Epithelial cell of prostate (primary cell): ENCODE measurements at places on chromosomes 2 and 18.

- DNase-seq = no peak
Observed at GRCh38 chr2:150705357-150705756, 217.9 kb upstream of the RND3 start.

DNA sequence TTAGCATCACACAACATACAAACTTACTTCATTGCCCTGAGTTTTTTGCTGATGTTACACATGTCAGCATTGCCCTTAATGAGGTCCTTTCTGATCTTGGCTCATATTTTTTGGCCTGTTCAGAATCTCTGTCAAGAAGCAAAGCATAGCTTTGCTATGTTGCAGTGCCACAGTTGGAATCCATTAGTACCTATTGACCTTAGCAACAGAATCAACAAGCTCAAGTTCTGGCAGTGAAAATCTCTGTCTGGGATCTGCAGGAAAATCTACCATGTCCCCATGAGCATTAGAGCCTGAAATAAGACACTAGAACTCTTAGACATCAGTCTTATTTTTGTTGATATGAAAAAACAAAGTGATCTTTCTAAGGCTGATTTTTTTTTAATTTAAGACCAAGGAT, 105.6 kb upstream of the FHL2 start:
- no peak for DNase-seq

GRCh38 chr2:220450846-220451245, 823.4 kb downstream of the SLC4A3 start:
- no peak for DNase-seq

DNA sequence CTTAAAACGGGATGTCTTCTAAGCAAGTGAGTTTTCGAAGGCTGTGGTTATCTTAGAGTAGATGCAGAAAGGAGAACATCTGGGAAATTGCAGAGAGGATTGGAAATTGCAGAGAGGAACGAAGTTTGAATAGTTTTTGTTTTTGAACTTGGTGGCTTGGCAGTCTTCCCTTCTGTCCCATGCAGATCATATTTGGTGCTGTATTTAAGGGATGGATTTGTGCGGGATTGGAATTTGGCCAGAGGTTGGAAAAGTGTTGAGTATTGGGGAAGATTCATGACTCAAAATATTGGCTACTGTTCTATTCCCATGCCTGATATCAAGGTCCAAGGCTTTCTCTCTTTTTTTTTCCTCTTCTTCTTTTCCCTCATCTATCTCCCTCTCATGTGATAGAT, 18.2 kb downstream of the PTPRM start:
- no peak for DNase-seq

DNA sequence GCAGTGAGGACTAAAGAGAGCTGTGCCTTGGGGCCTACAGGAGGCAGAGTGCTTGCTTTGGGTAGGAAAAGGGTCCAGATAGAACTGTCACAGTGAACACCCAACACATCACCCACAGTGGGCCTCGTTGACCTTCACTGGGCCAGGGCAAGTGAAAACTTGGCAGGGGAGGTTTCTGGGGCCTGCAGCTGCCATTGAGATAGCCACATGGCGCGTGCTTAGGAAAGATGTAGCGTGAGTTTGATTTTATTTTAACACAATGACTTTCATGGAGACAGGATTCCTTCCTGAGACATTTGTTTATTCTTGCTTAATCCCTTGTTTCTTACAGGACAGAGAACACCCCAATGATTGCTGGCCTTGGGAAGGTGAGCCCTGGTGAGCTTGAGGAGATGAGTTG, 9.3 kb upstream of the ESPNL start:
- no peak for DNase-seq

- no peak for DNase-seq
Observed at GRCh38 chr18:25658476-25658875, 306.5 kb upstream of the ZNF521 start.

- no peak for DNase-seq
Observed at GRCh38 chr2:72993147-72993932, 76.0 kb downstream of the EMX1 start.

GRCh38 chr2:240351088-240351741, 84.2 kb upstream of the GPC1 start:
- DNase-seq = no peak

- no peak for DNase-seq
Observed at GRCh38 chr2:12636837-12637581, 79.7 kb upstream of the TRIB2 start.

DNA sequence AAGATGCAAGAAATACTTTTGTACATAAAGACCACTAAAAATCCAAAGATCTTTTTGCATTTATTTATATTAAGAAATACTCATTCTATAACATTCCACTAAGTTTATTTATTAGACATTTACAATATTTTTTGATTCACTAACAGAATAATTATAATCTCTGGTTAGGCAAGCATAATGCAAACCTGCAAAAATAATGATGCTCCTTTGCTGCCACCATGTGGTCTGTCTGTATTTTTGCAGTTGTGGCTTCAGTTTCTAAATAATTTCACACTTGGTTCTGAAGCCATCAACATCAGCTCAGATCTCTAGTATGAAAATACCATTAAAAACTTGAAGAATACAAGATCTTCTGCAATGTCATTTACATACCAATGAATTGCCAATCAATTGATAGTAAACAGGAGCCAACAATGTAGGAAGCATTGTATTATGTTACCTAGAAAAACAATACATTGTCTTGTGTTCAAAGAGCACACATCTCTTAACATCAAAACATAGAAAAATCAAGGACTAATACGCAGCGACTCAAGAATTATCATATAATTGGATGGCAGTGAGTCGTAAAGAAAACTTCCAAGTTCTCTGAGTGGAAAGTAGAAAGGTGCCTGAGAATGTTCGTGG, 28.8 kb upstream of the WDR75 start:
- DNase-seq = no peak

DNA sequence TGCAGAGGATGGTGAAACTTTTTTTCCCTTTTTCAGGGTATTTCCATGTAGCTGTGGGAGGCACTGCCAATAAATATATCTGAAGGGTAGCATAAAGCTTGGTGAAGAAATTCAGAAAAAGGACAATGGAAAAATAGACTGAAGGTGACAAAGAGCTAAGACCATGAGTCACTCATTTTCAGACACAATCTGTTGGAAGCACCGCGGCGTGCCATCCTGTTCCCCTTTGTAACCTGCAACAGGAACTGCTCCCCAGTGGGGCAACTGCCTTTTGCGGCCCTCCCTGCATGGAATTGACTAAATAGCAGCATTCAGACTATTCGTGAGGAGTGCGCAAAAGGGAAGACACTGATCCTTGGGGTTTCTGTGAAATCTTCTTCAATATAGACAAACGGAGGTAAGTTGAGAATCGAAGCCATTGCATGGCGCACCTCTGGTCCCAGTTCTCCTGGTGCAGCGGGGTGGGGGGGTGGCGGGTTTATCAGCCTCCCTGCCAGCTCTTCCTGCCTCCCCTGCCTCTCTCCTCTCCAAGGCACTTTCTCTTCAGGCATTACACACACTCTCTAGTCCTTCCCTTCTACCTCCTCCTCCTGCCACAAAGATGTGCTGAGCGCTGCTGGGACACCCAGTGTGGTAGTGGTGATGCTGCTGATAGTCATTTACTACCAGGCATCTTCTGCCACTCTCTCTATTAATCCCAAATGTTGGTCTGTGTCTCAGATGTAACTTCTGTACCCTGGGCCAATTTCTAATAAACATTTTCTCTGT, 126.2 kb upstream of the TMEM200C start:
- no peak for DNase-seq

DNA sequence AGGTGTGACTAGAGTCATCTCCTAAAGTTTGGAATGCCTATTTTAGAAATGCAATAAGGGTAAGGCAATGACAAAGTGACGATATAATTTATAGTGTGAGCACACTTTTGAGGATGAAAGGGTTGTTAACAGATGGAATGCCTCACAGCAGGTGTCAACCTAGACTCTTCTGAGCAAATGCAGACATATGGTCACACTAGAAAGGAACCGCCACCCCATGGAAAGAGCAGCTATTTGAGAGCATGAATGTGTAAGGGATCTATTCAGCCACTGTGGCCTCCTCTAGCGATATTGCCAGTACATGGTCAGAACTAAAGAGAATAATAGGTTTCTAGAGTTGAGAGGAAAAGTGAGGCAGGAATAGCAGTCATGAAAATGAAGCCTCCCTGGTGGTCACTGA, 18.5 kb downstream of the DSG2 start:
- no peak for DNase-seq

GRCh38 chr2:231862071-231862470, 64.1 kb downstream of the NPPC start:
- DNase-seq = no peak

- peak; percentile 27 for DNase-seq
Observed at GRCh38 chr2:15337996-15338666, 223.0 kb downstream of the NBAS start.

DNA sequence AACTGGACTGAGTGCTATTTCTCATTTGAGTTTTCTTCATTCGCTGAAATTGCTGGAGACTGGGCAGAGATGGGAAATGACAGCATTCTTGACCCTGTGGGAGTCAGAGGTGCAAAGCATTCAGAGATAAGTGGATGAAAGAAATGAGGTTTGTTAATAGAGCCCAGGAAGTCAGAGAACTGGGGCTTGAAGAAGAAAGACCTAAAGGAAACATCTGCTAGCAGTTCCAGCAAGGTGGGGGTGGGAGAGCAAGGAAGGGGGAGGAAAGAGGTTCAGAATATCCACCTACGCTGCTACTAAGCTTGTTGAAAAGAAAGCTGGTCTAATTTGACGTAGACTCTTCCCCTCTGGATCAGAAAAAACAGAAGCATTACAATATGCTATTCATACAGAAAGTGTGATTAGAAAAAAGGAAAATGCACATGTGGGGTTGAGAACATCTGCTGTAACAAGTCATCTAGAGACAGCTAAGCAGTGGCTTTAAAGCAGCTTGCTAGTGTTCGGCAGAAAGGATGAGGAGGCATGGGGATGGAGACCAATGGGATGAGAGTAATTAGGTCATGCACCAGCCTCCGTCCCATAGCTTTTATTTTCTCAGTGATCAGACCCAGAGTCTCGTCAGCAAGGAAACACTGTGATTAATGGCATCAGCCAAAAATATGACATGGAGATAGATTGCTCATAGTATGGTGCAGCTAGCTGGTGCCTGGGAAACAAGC, 29.7 kb downstream of the NAB1 start:
- DNase-seq = no peak

DNA sequence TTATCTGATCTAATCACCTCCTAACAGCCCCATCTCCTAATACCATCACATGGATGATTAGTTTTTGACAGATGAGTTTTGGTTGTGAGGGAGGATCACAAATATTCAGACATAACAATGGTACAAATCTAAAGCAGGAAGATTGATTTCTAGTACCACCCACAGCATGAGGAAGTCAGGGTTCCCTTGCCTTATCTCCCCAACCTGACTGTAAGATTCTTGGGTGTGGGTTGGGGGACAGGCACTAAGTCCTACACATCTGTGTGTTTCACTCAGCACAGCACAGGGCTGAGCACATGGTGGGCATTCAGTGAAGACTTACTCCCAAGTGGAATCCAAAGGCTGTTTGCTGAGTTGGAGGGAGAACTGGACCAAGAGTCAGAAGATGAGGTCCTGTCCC, 93.8 kb upstream of the CXCR4 start:
- no peak for DNase-seq

- DNase-seq = no peak
Observed at GRCh38 chr2:187654535-187654934, 100.3 kb upstream of the TFPI start.

GRCh38 chr2:62201307-62201706, 5.4 kb downstream of the B3GNT2 start:
- DNase-seq = no peak

DNA sequence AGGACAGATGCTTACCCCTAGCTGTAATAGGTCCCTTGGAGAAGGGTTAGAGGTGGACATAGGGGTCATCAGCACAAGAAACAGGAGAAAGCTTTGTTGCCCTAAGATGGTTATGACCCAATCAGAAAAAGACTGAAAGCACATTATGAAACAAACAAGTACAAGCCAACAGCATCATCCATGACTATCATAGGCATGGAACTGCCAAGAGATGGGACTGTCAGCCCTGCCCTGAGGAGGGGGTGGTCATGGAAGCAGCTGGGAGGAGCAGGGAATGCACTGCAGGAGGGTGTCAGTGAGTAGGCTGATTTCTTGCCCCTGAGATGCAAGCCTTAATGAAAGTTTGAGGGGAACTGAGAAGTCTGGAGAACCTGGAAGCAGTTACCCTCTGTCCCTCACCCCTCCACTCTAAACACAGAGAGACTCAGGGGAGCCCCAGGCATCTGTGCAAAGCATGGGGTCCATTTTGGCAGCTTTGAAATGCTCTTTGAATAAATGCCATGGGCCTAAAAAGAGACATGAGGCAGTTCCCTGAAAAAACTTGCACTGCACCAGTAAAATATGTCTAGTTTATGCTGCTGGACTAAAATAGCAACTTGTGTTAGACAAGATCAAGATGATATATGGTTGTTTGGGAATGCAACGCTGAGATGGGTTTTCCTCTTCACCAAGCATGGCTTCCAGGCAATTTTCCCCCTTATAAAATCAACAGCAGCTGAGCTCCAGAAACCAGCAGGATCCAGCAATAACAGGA, 122.7 kb upstream of the ZFP36L2 start:
- no peak for DNase-seq

DNA sequence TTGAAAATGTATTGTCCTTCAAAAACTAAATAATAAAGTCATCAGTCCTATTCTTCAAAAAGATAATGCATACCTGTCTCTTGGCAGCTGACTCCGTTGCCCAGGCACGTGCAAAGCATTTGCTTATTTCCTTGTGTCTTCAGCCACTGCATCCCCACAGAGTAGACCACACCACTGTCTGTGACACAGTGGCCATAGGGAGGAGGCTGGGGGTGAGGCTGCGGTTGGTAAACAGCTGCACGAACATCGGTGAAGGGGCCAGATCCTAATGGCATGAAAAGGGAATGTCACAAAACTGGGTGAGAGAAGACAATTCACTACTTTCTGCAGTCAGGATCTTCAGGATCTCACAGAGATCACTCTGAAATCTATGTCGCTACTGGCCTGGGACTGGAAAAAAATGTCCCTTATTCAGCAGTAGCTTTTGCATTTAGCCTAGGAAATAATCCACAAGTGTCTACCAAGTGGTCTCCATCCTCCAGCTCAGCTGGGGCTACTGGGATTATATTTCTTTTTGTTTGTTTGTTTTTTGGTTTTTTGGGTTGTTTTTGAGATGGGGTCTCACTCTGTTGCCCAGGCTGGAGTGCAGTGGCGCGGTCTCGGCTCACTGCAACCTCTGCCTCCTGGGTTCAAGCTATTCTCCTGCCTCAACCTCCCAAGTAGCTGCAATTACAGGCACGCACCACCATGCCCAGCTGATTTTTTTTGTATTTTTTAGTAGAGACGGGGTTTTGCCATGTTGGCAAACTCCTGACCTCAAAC, 10.7 kb downstream of the FN1 start:
- no peak for DNase-seq

DNA sequence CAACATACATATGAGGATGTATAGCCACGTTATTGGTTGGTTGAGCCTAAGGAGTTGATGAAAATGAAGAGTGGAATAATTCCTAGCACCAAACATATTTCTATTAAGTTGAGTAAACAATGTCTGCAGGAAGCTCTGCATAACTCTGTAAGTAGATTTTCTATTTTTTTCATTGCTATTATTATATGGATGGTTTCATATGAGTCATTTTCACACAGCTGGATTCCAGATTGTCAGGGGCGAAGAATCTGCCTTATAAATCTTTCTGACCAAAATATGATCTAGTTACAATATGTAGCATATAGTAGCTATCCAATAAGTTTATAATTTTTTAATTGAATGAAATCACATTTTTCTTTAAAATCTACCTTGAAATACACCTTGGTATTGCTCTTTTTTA, 468.0 kb upstream of the PKDCC start:
- DNase-seq = no peak

GRCh38 chr2:104465981-104466380, 387.9 kb upstream of the POU3F3 start:
- no peak for DNase-seq

- DNase-seq = no peak
Observed at GRCh38 chr2:129934044-129934822, 45.2 kb upstream of the RAB6C start.
